ENCODE measurements at places on chromosomes 4 and X. TPM values are rescaled to one million over a fixed set of nuclear protein-coding genes. Genes with fewer than 3 reads are reported as not detected.

- H3K4me1 ChIP-seq = peaks cover 6% of the 10 kb centered on the region
- no peaks in the 10 kb centered on the region for H3K36me3 ChIP-seq
- no peak for DNase-seq
- no peaks in the 10 kb centered on the region for H3K27me3 ChIP-seq
These were observed 59.0 kb upstream of the ATP8A1 start for GRCh38 chr4:42715807-42716482.

- peaks cover 2% of the 10 kb centered on the region for H3K4me1 ChIP-seq
- no peak overlapping the region for H3K27ac ChIP-seq
- H3K27me3 ChIP-seq = no peaks in the 10 kb centered on the region
- no peak for DNase-seq
- no peak overlapping the region for H3K4me3 ChIP-seq
These were observed 155.2 kb upstream of the MSX1 start for GRCh38 chr4:4704267-4704666.

DNA sequence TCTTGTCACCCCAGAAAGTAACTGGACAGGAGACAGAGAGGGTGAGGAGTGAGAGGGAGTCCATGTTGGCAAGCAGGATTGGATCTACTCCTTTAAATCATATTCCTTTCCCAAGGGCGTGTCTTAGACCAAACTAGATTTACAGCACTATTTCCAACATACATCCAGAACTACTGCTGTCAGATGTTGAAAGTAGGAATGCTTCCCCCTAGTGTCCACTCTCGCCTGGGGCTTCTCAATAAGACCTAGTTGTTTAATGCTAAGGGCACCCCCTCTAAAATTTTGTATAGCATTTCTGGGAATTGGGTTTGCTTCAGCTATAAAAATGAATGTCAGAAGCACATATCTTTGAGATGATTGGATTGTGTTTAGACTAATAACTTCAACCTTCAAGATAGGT is 13.3 kb downstream of the OFD1 start:
- no peaks in the 10 kb centered on the region for H3K4me1 ChIP-seq
- H3K4me3 ChIP-seq = no peak overlapping the region

The PDCL2 gene
- total RNA-seq = not detected

- DNase-seq = no peak
- no peaks in the 10 kb centered on the region for H3K4me1 ChIP-seq
- no peak overlapping the region for H3K27ac ChIP-seq
- H3K36me3 ChIP-seq = no peaks in the 10 kb centered on the region
These were observed 90.1 kb upstream of the PSAPL1 start for GRCh38 chr4:7524843-7525242.

- H3K4me1 ChIP-seq = no peaks in the 10 kb centered on the region
- DNase-seq = no peak
- H3K27me3 ChIP-seq = peaks cover 2% of the 10 kb centered on the region
- H3K4me3 ChIP-seq = no peak overlapping the region
- no peaks in the 10 kb centered on the region for H3K36me3 ChIP-seq
These were observed 26.5 kb downstream of the HNRNPDL start for GRCh38 chr4:82403725-82404124.

The USP17L24 gene
- not detected for total RNA-seq

- H3K27me3 ChIP-seq = peaks cover 5% of the 10 kb centered on the region
- no peak overlapping the region for H3K27ac ChIP-seq
- peaks cover 6% of the 10 kb centered on the region for H3K36me3 ChIP-seq
- DNase-seq = no peak
These were observed 28.2 kb upstream of the PPP2R2C start for GRCh38 chr4:6500481-6501140.

The FAM47E gene
- total RNA-seq = 1.1 TPM

DNA sequence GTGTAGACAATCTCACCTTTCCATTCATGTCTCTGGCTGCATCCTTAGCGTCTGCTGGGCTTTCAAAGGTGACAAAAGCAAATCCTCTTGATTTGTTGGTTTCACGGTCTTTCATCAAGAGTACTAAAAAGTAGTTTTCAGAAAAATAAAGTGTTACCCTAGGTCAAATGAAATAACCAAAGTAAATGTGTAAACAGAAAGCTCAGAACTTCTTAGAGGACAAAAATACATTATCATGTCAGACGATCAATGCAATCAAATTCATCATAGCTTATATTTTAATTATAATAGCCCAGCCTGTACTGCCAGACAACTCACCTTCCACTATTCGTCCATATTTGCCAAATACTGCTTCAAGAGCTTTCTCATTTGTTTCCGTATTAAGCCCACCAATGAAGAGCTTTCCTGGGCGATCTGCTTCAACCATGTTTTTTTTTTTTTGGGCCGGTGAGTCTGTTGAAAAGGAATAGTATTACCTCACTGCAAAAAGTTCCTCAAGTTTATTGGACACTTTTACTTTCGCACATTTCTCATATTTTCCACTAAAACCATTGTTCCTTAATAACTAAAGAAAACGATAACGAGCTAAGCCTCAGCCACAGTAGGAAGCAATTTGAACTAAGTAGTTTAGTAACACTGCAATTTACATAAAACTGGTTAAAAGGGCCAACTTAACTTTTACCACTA is 1.4 kb downstream of the RBMX start:
- no peak for DNase-seq
- no peaks in the 10 kb centered on the region for H3K27me3 ChIP-seq
- peak overlapping the region; percentile 98 for H3K27ac ChIP-seq
- H3K36me3 ChIP-seq = peaks cover 31% of the 10 kb centered on the region
- H3K4me1 ChIP-seq = peaks cover 12% of the 10 kb centered on the region
- peak overlapping the region; percentile 100 for H3K4me3 ChIP-seq

Measured in endothelial cell (in vitro differentiated cells).